ENCODE measurements at places on chromosomes 6 and 20.

DNA sequence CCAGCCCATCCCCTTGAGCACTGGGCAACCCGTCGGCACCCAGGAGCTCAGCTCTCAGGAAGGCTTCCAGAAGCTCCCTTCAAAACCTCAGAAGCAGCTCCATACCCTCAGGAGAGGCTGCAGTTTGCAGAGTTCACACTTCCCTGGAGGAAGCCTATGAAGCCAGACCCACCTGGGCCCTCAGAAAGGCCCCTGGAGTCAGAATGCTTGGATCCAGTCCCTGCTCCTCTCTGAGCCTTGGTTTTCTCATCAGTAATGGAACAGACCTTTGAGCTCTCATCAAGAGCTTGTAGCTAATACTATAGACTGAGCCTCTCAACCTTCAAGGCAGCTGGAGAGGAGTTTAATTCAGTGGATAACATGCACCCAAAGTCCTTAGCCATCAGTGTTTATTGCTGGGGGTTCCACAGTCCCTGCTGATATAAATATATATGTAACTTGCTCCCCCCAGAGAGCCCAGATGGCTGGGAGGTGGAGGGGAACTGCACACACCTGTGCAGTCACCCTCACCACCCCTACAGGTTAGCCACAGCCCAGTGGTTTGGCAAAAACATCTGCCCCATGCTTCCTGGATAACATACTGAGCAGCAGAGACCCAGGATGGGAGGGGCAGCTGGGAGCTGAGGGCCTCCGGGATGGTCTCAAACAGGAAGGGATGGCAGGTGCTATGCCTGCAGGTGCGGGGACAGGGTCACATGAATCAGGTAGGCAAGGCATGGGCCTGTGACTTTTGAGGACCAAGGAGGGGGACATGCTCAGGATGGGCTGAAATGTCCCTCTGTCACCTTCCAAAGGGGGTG lies 120.1 kb downstream of the SNX5 start:
- H3K27ac ChIP-seq = no peak overlapping the region
- DNase-seq = no peak
- H3K4me1 ChIP-seq = peaks cover 34% of the 10 kb centered on the region
- H3K4me3 ChIP-seq = no peak overlapping the region
- H3K36me3 ChIP-seq = no peaks in the 10 kb centered on the region
- no peaks in the 10 kb centered on the region for H3K27me3 ChIP-seq

GRCh38 chr6:105844275-105844883 lies 241.8 kb upstream of the PRDM1 start:
- H3K27me3 ChIP-seq = no peaks in the 10 kb centered on the region
- H3K4me3 ChIP-seq = no peak overlapping the region
- peaks cover 3% of the 10 kb centered on the region for H3K4me1 ChIP-seq
- no peaks in the 10 kb centered on the region for H3K36me3 ChIP-seq
- DNase-seq = peak; percentile 33
- no peak overlapping the region for H3K27ac ChIP-seq

GRCh38 chr6:163620670-163621330 lies 206.3 kb downstream of the QKI start:
- no peak overlapping the region for H3K4me3 ChIP-seq
- no peaks in the 10 kb centered on the region for H3K4me1 ChIP-seq
- DNase-seq = no peak
- H3K27ac ChIP-seq = no peak overlapping the region

GRCh38 chr6:80105972-80106417 lies 476 bp upstream of the BCKDHB start:
- H3K27me3 ChIP-seq = no peaks in the 10 kb centered on the region
- H3K36me3 ChIP-seq = no peaks in the 10 kb centered on the region
- no peak for DNase-seq
- H3K27ac ChIP-seq = peak overlapping the region; percentile 50
- peak overlapping the region; percentile 92 for H3K4me3 ChIP-seq

DNA sequence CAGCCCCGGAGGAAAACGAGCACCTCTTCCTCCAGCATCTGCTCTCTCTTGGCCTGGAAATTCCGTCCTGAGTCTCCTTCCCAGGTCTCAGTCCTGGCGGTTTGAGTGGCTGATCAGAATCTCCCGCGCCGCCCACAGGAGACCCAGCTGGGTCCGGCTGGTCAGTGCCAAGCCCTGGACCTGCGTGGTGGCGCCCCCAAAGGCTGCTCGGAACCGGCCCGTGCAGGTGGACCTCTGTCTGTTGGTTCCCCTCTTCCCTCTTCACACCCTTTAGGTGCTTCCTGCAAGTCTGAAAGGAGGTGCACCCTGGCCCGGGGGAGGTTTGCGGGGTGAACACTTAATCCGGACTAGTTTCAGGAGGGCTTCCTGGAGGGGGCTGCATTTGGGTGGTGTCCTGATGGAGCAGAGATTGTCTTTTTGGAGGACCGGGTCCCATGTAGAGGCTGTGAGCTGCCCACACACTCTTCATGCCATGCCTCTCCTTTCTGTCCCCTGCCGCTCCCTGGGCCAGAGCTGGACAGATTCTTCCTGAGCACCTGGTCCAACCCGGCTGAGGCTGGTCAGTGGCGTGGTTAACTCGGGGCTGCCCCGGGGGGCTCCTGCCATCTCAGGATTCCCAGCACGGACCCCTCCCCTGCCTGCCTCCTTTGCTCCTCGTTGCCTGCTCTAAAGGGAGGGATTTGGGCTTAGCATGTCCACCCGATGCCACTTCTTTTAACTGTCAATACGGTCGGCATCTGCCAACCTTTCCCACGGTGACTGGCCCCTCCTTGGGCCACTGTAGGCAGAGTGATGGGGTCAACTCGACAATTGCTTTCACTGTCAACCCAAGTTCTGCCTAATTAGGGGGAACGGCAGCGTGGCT lies 16.5 kb upstream of the BHLHE23 start:
- peaks cover 5% of the 10 kb centered on the region for H3K4me1 ChIP-seq
- H3K27ac ChIP-seq = no peak overlapping the region
- no peak overlapping the region for H3K4me3 ChIP-seq
- no peak for DNase-seq
- no peaks in the 10 kb centered on the region for H3K36me3 ChIP-seq
- peaks cover 59% of the 10 kb centered on the region for H3K27me3 ChIP-seq

- DNase-seq = no peak
- H3K36me3 ChIP-seq = peaks cover 11% of the 10 kb centered on the region
- H3K4me3 ChIP-seq = no peak overlapping the region
- H3K27ac ChIP-seq = no peak overlapping the region
- H3K4me1 ChIP-seq = no peaks in the 10 kb centered on the region
- peaks cover 15% of the 10 kb centered on the region for H3K27me3 ChIP-seq
Measured at GRCh38 chr6:33191383-33192104, 723 bp downstream of the COL11A2 start.

DNA sequence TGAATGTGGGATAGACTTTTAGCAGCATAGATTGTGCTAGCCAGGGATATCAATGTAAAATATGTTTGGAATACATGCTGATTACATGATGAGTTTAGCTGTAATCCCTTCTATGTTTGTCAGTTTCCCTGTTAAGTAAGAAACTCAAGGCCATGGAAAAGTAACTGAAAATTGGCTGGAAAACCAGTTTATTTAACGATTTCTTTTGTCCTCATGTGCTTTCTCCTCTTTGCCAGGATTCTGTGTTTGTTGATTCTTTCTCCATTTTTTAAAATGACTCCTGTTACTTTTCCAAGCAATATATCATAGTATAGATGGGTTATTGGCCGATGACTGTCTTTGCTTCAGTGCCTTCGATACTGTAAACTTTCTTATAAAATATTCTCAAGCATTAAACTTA lies 87.5 kb downstream of the SAMD5 start:
- H3K4me3 ChIP-seq = no peak overlapping the region
- H3K27me3 ChIP-seq = no peaks in the 10 kb centered on the region
- H3K27ac ChIP-seq = no peak overlapping the region
- no peaks in the 10 kb centered on the region for H3K36me3 ChIP-seq

- H3K36me3 ChIP-seq = no peaks in the 10 kb centered on the region
- H3K27ac ChIP-seq = no peak overlapping the region
- H3K27me3 ChIP-seq = no peaks in the 10 kb centered on the region
Measured at GRCh38 chr6:47230579-47230978, 79.1 kb downstream of the TNFRSF21 start.

DNA sequence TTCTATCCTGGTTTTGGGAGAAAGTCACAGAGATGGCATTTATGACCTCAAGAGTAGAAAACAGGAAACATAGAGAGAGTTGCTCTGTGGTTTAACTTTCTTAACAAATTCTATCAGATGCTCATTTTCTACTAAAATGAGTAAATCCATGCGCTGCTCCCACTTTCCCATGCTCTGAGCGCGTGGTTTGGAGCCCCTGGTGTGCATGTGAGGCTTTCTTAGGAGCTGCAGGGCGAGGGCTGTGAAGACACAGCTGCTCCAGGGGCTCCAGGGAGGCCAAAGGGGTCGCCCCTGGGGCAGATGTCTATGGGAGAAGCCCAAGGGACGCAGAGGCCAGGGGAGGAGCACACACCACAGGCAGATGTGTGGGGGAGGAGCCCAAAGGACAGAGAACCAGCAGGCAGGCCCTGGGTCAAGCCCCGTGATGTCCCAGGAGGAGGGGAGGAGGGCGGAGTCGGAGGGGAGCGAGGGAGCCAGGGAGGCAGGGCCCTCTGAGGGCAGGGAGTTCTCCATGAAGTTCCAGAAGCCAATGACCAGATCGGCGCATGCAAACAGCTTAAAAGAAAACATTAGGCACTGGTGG lies 122.9 kb downstream of the IRF4 start:
- no peaks in the 10 kb centered on the region for H3K4me1 ChIP-seq
- H3K27me3 ChIP-seq = no peaks in the 10 kb centered on the region
- no peak overlapping the region for H3K4me3 ChIP-seq
- no peaks in the 10 kb centered on the region for H3K36me3 ChIP-seq
- no peak overlapping the region for H3K27ac ChIP-seq

DNA sequence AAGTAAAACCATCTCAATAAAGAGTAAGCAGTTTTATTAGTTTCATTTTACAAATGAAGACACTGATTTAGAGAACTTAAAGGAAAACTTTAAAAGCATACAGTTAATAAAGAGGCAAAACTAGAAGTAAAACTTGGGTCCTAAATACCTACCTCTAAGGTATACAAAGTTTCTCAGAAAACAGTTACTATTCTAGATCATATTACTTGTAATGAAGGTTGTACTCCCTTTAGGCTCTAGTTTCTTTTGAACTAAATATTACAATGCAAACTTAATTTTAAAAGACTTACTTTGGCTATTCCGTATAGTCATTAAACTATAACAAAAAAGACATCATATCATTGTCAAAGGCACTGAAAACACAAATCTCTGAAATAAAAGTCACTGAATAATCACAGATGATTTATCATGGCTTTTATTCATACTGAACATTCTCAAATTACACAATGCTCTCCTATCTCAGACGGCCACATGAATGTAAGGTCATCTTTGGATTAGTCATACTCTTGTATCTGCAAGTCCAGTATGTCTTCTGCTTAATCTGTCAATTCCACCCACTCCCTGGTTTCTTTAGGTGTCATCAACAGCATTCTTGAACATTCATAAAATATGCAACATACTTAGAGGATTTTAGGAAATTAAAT lies 361.6 kb upstream of the RUNX2 start:
- peak overlapping the region; percentile 25 for H3K4me3 ChIP-seq
- no peaks in the 10 kb centered on the region for H3K27me3 ChIP-seq
- peak; percentile 54 for DNase-seq
- H3K36me3 ChIP-seq = no peaks in the 10 kb centered on the region
- peaks cover 10% of the 10 kb centered on the region for H3K4me1 ChIP-seq

DNA sequence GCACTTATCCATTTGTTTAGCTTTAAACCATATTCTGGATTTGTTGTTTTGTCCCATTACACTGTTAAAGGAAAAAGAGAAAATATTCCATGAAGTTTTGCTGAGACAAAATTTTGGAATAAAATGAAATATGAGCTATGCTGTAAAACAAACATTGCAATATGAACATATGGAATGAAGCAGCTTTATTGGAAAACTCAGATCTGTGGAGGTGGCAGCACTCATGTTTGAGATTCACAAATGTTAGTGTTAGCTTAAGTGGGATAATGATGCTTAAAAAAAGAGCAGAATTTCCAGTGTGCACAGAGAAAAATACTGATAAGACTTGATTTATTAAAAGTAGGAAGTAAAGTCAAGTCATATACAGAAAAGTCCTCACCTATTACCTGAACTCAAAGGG lies 196.2 kb downstream of the BCKDHB start:
- H3K27me3 ChIP-seq = no peaks in the 10 kb centered on the region
- peaks cover 13% of the 10 kb centered on the region for H3K4me1 ChIP-seq
- no peaks in the 10 kb centered on the region for H3K36me3 ChIP-seq
- no peak overlapping the region for H3K4me3 ChIP-seq
- H3K27ac ChIP-seq = no peak overlapping the region

GRCh38 chr6:101429270-101429669 lies 35.8 kb downstream of the GRIK2 start:
- peak; percentile 27 for DNase-seq
- H3K36me3 ChIP-seq = no peaks in the 10 kb centered on the region
- no peaks in the 10 kb centered on the region for H3K4me1 ChIP-seq
- no peak overlapping the region for H3K27ac ChIP-seq

GRCh38 chr6:157464653-157465535 lies 83.9 kb downstream of the ZDHHC14 start:
- no peaks in the 10 kb centered on the region for H3K36me3 ChIP-seq
- no peaks in the 10 kb centered on the region for H3K4me1 ChIP-seq
- H3K4me3 ChIP-seq = no peak overlapping the region
- no peaks in the 10 kb centered on the region for H3K27me3 ChIP-seq
- DNase-seq = peak; percentile 29

GRCh38 chr20:3115190-3116107 lies 30.9 kb upstream of the AVP start:
- H3K36me3 ChIP-seq = no peaks in the 10 kb centered on the region
- H3K27me3 ChIP-seq = no peaks in the 10 kb centered on the region
- no peak overlapping the region for H3K4me3 ChIP-seq
- peak; percentile 77 for DNase-seq
- no peaks in the 10 kb centered on the region for H3K4me1 ChIP-seq

GRCh38 chr20:59518881-59519706 lies 85.2 kb upstream of the PHACTR3 start:
- H3K4me3 ChIP-seq = no peak overlapping the region
- no peak overlapping the region for H3K27ac ChIP-seq
- H3K27me3 ChIP-seq = peaks cover 20% of the 10 kb centered on the region

- H3K36me3 ChIP-seq = peaks cover 15% of the 10 kb centered on the region
- no peak overlapping the region for H3K4me3 ChIP-seq
- no peak for DNase-seq
- peaks cover 20% of the 10 kb centered on the region for H3K4me1 ChIP-seq
- H3K27me3 ChIP-seq = no peaks in the 10 kb centered on the region
Measured at GRCh38 chr6:132330759-132331158, 70.5 kb downstream of the MOXD1 start.

DNA sequence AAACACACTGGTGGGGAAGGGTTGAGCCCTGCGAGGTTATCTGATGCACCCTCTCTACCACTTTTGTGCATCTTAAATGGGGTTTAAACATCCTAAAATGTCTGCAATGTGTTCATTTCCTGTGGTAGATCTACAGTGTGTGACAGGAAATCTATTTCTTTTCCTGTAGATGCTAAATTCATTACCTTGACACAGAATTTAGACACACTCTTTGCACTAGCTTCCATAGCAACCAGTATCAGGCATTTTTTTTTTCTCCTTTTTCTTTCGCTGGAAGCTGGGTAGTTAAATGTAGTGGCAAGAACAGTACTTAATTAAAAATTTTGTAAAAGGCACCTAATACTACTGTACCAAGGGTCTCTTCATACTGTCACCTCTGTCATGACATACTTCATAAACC lies 141.1 kb downstream of the RFPL4B start:
- no peaks in the 10 kb centered on the region for H3K36me3 ChIP-seq
- no peaks in the 10 kb centered on the region for H3K27me3 ChIP-seq
- no peak for DNase-seq
- no peak overlapping the region for H3K27ac ChIP-seq
- no peak overlapping the region for H3K4me3 ChIP-seq
- H3K4me1 ChIP-seq = peaks cover 17% of the 10 kb centered on the region

Measured in GM23248 (cell line).